Bronchial epithelial cell (primary cell): ENCODE measurements at places on chromosomes 16 and 17.

DNA sequence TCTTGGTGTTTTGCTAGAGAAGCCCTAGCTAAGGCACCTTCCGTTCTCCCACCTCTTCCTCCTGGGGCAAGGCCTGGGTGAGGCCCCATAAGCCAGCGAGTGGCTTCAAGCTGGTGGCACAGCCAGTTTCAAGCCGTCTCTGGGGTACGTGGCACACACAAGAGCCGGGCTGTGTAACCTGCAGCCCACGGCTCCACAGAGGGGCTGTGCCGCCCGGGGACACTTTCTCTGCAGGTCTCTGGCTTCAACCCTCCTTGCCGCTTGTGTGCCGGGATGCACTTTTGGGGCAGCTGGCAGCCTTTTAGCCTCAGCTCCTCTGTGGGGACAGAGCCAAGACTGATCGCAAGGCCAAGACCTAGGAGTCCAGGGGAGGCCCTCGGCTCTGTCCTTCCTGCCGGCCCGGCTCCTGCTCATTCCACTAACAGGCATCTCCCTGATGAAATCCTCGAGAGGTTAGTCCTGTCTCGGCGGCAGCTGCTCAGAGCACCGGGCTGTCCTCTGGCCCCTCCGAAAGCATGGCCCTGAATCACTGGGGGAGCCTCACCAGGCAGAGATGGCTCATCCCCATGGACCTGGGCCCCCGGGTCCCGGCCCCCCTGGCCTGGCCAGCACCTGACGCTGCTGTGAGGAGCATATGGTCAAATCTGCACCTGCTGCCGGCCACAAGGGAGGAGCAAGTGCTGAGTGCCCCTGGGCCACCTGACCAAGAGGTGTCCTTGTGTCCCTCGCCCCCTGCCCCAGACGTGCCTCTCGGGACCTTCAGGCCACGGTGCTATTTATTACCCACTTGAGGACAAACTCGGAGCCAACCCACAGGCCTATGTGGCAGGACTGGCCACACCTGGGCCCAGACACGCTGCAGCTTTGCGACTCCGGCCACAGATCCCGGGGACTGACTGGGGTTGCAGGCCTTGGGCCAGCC is 98.5 kb downstream of the METRNL start:
- no peak for DNase-seq

DNA sequence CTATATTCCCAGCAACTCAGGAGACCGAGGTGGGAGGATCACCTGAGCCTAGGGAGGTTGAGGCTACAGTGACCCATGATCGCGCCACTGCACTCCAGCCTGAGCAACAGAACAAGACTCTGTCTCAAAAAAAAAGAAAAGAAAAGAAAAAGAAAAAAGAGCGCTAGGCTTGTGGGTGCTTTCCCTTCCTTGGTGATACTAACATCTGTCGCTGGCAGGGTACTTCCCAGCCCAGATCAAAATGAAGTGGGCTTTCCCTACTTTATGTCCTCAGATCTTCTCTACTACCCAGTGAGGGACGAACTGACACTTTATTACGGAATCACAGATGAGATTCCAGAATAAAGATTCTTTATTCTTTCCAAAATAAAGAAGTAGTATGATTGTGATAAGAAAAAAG is 103.8 kb upstream of the NOL11 start:
- no peak for DNase-seq

GRCh38 chr16:88599825-88600538 is 29.8 kb downstream of the ZC3H18 start:
- no peak for DNase-seq

- no peak for DNase-seq
Observed at GRCh38 chr16:27703121-27703520, 153.2 kb downstream of the KATNIP start.

DNA sequence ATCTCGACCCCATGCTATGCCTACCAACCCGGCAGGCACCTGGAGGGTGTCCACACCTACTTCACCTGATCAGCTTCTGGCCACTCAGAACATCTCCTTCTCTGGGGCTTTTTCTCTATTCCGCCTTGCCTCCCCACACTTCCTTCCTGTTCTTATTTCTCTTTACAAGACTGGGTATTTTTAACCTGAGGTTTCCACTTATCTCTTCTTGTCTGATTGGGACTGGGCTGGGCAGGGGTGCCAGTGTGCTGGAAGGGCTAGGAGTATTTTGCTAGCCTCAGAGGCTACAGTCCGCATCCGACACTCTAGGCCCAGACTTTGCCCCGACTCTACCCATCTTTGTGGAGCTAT is 26.2 kb upstream of the ZNF652 start:
- DNase-seq = no peak
